ENCODE measurements at places on chromosomes 4 and X.

DNA sequence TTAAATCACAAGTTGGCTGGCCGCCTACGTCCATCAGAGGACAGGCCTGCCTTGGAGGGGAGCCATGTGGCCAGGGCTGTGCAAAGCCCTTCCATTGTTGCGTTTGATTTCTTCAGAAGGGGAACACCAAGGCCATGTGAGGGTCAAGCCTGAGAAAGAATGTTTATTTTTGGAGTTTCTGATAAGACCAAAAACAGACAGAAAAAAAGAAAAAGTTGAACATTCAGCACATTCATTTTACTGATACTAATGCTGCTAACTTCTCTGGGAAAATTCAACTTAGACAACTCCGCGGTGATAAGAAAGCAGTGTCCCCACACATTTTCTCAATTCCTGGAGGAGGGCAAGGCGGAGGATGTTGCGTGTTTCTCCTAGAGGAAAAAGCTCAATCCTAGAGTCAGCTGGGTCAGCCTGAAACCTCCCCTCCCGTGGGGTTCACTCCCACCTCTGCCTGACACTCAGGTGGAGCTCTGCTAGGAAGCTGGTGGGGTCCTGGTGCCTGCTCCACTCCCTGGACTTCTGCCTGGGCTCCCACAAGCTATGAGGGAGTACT lies 63.5 kb downstream of the ANAPC4 start:
- DNase-seq = no peak

- no peak for DNase-seq
Observed at GRCh38 chrX:31376408-31377022, 304.7 kb upstream of the FTHL17 start.

DNA sequence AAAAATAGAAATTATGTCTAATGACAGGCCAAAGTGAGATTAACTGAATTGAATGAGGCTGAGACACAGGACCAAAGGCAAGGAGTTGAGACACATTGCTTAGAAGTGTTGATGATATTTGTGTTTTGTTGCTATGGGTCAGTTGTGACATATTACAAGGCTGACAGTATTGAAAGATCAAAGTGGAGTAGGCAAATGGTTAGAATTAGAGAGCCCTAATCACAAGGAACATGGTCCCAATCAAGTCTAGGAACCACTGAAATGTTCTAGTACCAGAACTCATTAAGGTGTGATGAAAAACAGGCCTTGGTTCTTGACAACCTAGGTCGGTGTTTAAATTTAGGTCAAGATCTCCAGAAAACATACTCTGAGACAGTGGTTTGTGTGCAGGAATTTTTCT lies 896.3 kb upstream of the HS3ST1 start:
- DNase-seq = no peak

DNA sequence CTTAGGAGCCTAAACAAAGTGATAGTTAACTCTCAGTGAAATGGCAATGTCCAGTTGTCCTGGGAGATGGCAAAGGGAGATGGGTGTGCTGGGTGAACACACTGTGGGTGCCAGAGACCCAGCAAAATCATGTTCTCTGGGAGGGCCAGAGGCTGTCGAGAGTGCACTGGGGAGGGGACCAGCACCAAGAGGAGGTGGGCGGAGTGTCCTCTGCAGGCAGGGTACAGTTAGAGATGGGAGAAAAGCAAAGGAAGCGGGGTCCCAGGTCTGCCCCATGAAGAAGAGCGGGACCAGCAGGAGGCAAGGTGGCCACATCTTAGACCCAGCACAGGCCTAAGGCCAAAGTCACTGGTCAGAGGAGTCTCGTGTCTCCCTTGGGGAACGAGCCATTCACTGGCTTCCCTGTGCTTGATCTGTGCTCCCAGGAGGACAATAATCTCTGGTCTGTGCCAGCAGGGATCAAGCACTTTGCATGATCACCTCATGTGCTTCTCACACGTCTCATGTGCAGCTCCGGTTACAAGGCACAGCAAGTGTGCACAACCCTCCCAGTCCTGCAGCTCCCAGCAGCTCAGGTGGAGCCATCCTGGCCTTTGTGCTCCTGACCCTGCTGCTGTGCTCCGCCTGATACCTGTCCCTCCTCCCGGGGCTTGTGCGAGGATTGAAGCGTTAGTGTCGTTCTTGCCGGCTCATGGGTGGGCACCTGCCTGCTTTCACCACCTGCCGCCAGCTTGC lies 100.9 kb downstream of the FAM53A start:
- DNase-seq = no peak

- no peak for DNase-seq
Observed at GRCh38 chr4:179941911-179942310, 2301.3 kb upstream of the TENM3 start.

Measured in astrocyte of the spinal cord (primary cell).